ENCODE measurements at places on chromosomes 5 and 9. TPM values are rescaled to one million over a fixed set of nuclear protein-coding genes. Genes with fewer than 3 reads are reported as not detected.

GRCh38 chr5:61808091-61808490 lies 476.0 kb downstream of the ZSWIM6 start:
- no peak for DNase-seq

The EGFL7 gene
- 81.5 TPM for total RNA-seq

The COL15A1 gene
- 45.4 TPM for total RNA-seq

The OLFM1 gene
- 10.0 TPM for total RNA-seq

The COL27A1 gene
- total RNA-seq: 6.4 TPM

All from left ventricle myocardium inferior (tissue), 1 donor.